ENCODE measurements at places on chromosomes 3 and 15.

GRCh38 chr3:120604784-120605183, 8.6 kb downstream of the NDUFB4 start:
- DNase-seq: no peak

DNA sequence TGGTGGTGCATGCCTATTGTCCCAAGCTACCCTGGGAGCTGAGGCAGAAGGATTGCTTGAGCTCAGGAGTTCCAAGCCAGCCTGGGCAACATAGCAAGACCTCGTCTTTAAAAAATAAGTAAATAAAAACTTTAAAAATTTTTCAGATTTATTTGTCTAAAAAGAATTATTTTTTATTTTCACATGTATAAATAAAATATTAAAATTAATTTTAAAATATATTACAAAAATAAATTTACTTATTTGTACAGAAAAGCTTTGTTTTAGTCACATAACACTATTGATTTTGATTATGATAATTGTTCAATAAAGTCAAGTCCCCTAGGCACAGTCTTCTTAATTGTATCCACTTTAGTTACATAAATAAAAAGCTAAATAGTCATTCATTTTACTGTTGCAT, 85.2 kb downstream of the FILIP1L start:
- DNase-seq: no peak

GRCh38 chr3:9080163-9080562, 116.9 kb upstream of the RAD18 start:
- DNase-seq: no peak

- DNase-seq: no peak
These were observed 13.5 kb downstream of the AHSG start for GRCh38 chr3:186626254-186626847.

- DNase-seq: no peak
These were observed 40.3 kb downstream of the CDAN1 start for GRCh38 chr15:42696626-42697025.

DNA sequence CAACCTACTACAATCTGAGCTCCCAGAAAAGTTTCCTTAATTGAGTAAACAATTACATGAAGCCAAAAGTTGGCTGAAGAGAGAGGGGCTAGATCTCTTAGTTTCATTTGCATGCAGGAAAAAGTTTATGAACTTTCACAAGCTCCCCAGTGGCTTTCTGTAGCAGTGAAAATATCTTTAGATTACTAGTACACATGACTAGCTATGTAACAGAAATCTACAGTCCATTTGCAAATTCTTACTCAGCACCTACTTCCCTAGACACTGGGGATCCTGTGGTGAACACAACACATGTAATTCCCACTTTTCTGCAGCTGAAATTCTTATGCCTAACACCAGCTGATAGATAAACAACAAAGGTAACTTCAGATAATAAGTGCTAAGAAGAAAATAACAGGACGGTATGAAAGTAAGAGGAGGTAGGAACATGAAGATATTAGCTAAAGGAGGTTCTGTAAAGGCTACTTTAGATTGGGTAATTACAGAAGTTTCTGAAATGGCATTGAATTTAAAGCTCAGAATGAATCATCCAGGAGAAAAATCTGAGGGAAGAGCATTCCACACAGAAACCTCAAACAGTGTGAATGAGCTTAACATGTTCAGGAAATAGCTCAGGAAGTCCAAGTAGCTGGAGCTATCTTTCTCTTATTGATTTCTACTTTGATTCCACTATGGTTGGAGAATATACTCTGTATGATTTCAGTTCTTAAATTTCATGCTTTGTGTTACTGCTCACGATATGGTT, 204.8 kb downstream of the MAGI1 start:
- no peak for DNase-seq

DNA sequence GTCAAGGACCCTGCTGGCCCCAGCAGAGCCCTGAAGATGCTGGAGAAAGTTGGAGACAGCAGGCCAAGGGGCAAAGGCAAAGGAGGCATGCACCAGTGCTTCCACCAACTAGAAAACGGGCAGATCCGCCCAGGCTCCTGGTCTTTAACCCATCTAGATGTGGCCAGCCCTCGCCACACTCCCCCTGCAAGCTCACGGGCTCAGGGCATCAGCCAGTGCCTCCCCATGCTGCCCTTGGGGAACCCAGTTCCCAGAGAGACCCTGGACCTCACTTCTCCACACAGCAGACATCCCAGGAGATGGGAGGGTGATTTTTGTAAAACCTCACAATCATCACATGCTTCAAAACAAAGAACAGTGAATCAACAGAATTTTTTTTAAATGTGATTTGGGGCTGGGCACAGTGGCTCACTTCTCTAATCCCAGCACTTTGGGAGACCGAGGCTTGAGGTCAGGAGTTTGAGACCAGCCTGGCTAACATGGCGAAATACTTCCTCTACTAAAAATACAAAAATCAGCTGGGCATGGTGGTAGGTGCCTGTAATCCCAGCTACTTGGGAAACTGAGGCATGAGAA, 24.5 kb downstream of the CYFIP1 start:
- DNase-seq: no peak

GRCh38 chr15:70383856-70384255, 286.1 kb upstream of the TLE3 start:
- no peak for DNase-seq

DNA sequence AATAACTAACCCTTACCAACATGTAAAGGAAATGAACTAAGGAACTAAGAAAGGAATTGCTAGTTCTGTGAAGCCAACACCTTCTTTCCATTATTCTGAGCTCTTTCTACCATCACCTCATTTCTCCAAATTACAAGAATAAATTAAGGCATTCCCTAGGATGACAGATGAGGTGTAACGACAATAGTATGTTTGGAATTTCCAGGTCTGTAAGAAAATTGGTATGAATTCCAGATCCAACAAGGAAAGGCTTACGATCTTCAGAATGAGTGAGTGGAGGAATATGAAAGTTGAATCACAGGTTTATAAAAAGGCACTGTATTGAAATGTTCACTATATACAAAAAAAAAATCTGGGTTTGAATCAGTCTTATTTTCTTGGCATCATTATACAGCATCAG, 4.5 kb upstream of the NANOGP8 start:
- DNase-seq: no peak

DNA sequence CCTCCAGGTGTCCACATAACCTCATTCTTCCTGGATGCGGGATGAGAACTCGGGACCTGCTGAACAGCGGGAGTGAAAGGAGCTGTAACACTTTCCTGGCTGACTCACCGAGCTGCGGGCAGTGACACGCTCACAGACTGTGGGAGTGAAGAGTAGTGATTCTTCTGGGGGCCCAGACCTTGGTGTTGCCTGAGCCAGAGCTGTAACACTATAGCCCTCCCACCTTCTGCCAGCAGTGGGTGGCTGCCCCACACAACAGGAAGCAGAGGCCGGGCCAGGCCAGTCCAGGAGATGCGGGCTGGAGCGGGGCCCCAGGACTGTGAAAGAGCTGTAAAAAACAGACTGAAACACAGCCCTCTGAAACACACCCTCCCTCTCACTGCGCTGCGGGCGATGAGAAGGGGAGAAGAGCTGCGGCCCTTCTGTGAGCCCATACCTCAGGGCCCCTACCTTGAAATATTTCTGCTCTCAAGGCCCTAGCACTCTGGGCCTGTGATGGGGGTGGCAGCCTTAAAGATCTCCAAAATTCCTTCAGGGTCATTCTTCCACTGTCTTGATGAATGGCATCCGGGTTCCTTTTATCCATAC, 464.0 kb upstream of the CCDC54 start:
- no peak for DNase-seq

GRCh38 chr3:167728632-167729323, 5.9 kb downstream of the PDCD10 start:
- no peak for DNase-seq

DNA sequence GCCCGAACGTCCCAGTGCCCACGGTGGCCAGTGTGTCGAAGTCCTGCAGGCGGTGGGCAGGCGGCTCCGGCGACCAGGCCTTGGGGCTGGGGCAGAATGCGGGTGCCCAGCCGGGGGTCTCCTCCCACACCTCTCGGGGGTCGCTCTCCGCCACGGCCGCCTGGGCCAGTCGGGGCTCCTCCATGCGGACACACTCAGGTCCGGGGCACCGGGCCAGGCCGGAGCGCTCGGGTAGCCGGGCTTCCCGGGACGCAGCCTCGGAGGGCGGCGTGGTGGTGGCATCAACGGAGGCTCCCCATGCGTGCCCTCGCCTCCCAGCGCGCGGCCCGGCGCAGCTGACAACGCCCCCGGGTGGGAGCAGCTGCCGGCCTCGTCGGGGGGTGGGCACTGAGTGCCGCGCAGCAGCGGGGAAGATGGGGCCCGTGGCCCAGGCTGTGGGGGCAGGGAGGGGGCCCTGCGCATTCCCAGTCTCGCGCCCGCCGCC, 30.1 kb upstream of the CERS3 start:
- no peak for DNase-seq

DNA sequence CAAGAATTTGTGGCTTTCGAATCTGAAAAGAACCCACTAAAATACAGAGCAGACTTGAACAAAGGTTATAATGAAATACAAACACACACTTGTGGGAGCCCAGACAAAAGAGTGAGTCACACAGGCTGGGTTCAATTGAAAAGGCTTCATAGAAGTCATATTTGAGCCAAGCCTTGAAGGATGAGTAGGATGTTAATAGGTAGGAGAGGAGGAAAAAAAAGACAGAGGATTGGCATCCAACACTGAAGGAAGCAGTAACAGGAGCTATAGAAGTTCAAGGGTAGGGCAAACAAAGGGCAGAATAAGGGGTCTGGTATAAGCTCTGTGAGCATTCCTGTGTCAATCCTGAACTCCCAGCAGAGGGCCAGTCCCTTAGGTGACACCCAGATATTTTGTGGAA, 325.4 kb downstream of the FOXP1 start:
- no peak for DNase-seq

GRCh38 chr3:114217266-114217665, 20.1 kb downstream of the ZNF80 start:
- DNase-seq: no peak

GRCh38 chr3:25460751-25461150, 32.7 kb downstream of the RARB start:
- no peak for DNase-seq

DNA sequence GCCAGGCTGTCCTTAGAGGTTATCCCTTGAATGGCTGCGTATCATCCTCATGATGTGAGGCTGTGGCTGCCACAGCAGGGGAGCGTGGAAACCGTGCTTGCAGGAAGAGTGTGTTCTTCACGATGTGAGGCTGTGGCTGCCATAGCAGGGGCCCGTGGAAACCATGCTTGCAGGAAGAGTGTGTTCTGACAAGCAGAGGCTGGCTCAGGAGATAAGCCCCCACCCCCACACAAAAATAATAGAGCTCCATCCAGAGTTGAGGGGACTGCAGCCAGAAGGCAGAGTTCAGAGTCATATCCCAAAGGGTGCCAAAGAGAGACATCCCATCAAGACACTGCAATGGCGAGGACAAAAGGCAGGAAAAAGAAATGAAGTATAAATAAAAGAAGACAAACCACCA, 22.6 kb upstream of the BDH1 start:
- DNase-seq: no peak

DNA sequence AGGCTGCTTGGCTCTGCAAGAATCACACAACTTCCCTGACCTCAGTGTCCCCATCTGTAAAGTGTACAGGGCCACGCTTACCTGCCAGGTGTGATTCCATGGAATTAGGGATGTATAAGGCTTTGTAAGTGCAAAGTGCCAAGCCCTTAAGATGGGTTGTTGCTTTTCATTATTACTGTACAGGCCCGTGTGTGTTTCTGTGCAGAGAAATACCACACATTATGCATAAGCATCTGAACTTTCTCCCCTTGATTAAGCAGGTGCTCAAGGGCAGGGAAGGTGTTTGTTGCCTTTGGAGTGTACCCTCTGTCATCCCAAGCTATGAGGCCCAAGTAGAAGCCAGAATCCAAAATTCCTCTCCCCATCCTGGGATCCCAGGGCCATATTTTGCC, 13.6 kb upstream of the HRH1 start:
- no peak for DNase-seq

GRCh38 chr15:62653122-62653521, 389.4 kb upstream of the TPM1 start:
- DNase-seq: no peak

- DNase-seq: no peak
These were observed 54.4 kb downstream of the TPRA1 start for GRCh38 chr3:127535901-127536829.

- no peak for DNase-seq
These were observed 26.1 kb downstream of the TAMM41 start for GRCh38 chr3:11820531-11821041.

GRCh38 chr3:133413161-133414020, 13.5 kb downstream of the BFSP2 start:
- no peak for DNase-seq

DNA sequence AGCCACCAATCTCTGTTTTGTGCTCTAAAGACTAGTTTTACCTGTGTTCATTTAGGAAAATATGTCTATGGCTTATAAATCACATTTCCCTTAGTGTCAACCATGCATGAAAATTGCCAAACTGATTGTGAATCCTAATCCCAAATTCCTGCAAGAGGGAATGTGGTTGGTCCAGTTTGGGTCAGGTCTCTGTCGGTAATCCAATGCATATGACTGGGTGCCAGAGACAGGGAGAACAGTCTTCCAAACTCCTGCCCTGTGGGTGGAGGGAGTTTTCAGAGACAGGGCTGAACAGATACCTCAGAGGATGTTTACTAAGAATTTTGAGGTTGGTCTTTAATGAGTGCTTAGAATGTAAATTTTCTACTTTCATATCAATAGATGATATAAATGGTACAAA, 300.5 kb upstream of the ARL6 start:
- DNase-seq: no peak

DNA sequence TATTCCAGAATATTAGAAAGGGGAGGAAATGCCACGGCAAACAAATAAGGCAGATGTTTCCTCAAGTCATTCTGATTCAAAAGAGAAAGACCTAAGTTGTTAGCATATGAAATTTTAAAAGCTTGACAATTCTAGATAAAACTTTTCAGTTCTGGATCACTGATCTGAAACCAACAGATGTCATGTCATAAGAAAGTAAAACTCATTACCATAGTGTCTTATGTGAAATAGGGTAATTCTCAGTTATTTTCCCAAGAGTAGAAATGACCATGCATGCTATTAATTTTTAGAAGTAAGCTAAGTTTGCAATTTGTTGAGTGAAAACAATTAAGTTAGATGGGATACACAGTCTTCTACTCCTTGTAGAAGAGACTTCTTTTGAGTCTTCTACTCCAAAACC, 630.3 kb downstream of the NAALADL2 start:
- no peak for DNase-seq

DNA sequence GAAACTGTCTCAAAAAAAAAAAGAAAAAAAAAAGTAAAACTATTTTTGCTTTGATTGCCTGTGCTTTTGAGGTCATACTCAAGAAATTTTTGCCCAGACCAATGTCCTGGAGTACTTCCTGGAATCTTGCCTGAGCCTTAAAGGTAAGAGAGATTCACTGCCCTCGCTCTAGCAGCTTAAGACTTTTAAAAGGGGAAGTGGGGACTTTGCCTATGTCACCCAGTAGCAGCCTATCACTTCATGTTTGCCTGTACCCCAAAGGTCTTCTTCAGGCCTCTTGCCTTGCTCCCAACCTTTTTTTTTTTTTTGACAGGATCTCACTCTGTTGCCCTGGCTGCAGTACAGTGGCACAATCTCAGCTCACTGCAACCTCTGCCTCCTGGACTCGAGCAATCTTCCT, 18.9 kb upstream of the GOLGB1 start:
- no peak for DNase-seq

GRCh38 chr15:28974142-28974541, 88.4 kb downstream of the APBA2 start:
- no peak for DNase-seq

- DNase-seq: no peak
These were observed 13.5 kb downstream of the CCDC80 start for GRCh38 chr3:112627419-112627818.

- no peak for DNase-seq
These were observed 1.7 kb downstream of the ANXA2 start for GRCh38 chr15:60396100-60396499.

GRCh38 chr3:7275396-7275795, 414.5 kb downstream of the GRM7 start:
- DNase-seq: no peak

Data from retina (tissue), 1 donor.